ENCODE measurements at places on chromosomes 4 and X.

DNA sequence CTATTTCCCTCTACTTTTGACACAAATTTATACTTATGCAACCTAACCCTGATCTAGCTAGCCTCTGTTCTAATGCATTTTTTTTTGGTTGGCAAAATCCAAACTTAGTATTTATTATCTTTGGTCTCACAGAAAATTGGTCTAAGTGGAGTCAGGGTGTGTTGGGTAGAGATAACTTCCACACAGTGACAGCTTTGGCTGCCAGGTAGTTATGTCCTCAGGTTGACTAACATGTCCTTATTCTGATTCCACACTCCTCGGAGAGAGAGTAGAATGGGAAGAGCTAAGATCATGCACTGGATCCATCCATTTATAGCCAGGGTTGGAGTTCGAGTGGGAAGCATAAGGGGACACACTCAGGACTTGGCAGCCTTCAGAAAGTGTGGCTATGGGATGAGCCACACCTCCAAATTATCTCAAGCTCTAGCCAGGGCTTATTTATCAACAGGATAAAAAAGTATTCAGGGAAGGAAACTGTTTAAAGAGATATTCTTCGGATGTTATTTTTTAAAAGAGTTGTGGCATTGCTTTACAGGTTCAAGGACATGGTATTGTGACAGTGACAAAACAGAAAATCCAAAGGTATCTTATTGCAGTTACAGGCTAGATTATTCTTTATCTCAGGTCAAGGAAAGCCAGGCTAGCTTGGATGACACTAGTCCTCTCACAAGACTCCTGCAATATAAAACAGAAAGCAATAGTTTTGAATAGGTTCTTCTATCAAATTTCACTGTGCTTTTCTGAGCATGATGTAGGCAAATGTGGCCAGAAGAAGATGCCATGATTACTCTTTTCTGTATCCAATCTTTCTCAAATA lies 51.5 kb downstream of the NPY1R start:
- no peak for DNase-seq

DNA sequence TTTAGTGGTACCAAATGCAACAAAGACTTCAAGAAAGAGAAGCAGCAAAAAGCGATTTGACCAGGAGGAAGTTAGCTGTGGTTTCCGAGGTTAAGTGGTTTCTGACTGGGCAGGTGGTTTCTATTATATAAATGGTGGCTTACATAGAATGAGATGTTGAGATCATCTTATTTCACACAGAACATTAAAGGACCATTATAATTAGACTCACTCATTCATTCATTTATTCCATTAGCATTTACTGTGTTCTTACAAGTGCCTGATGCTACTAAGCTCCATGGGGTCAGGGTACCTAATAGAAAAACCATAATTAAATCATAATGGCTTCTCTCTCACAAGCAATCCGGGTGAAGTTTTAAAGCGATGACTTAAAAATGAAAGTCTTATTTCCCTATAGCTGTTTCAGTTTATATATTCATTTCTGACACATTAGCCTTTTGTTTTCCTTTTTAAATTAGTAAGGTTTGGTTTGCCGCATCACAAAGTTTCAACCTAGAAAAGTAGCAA lies 10.6 kb downstream of the TSPAN6 start:
- DNase-seq = no peak

GRCh38 chrX:109841869-109842579 lies 109.0 kb upstream of the ACSL4 start:
- no peak for DNase-seq

DNA sequence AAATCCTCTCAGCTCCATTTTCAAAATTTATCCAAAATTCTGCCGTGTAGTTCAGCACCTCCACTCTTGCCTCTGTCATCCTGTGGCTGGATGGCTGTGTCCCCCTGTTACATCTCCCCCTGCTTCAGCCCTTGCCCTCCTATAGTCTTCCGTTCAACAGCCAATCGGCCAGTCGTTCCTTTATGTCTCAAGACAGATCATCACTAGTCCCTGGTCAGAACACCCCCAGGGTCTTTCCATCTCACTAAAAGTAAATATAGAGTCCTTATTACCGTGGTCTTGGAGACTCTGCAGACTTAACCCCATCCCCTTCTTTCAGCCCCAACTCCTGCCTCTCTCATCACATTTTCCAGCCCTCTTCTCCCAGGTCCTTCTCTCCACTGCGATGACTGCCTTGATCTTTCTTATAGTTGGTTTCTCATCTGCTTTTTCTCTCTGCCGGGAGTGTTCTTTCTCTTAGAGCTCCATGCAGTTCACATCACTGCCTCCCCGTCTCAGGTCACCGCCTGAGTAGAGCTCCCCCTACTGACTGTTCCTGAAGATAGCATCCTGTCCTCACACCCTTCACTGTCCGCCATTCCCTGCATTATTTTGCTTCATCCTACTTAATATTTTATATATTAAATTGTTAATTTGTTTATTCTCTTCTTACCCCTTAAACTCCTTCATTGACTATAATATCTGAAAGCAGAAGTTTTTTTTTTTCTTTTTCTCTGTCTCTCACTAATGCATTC lies 736.9 kb upstream of the MAGEB2 start:
- no peak for DNase-seq

- no peak for DNase-seq
Observed at GRCh38 chr4:183286590-183287308, 33.3 kb downstream of the CLDN22 start.

GRCh38 chr4:9924750-9925149 lies 96.5 kb downstream of the SLC2A9 start:
- DNase-seq = peak; percentile 4

GRCh38 chr4:80229128-80229527 lies 31.8 kb downstream of the PRDM8 start:
- DNase-seq = no peak

GRCh38 chr4:5930456-5930855 lies 37.6 kb upstream of the CRMP1 start:
- no peak for DNase-seq

DNA sequence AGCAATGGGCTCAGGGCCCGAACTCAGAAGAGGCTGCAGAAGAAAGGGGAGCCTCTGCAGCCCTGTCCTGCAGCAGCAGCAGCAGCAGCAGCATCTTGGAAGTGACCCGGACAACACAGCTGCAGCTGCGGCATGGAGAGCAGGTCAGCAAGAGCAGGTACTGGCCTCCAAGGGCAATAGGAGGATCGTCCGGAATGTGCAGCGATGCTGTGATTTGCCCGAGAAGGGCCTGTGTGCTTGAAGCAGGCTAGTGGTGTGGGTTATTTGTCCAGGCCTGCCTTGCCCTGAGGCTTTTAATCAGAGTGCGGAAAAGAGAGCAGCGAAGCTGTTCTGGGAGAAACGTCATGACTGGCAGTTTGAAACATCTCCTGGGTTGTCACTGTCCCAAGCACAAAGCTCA lies 126.0 kb downstream of the F11 start:
- no peak for DNase-seq

DNA sequence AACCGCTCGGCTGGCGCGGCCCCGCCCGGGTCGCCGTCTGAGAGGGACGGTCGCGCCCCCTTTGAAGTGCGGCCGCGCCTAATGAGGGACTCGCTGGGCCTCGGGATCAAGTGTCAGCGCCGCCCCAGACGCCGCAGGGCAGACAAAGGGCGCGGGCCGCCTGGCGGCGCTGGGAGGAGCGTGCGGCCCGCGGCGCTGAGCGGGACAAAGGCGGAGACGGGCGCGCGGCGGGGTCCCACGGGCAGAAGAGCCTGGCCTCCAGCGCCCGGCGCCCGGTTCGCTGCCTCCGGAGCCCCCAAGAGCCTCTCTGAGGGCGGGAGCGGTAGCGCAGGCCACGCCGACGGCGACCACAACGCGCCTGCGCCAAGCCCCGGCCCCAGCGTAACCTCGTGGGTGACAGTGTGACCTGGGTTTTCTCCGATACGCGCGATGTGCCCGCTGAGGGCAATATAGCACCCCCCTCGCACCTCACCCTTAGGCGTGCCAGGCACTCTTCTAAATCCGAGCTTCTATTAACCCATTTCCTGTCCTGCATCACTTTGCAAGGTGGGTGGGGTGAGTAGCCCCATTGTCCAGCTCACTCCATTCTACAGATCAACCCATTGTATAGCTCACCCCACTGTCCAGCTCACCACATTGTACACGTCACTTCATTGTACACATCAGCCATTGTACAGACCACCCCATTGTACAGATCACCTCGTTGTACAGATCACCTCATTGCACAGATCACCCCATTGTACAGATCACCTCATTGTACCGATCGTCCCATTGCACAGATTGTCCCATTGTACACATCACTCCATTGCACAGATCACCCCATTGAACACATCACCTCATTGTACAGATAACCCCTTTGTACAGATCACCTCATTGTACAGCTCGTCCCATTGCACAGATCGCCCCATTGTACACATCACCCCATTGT lies 33.7 kb upstream of the STX18 start:
- peak; percentile 34 for DNase-seq

GRCh38 chr4:67765401-67765800 lies 11.2 kb upstream of the GNRHR start:
- DNase-seq = no peak

DNA sequence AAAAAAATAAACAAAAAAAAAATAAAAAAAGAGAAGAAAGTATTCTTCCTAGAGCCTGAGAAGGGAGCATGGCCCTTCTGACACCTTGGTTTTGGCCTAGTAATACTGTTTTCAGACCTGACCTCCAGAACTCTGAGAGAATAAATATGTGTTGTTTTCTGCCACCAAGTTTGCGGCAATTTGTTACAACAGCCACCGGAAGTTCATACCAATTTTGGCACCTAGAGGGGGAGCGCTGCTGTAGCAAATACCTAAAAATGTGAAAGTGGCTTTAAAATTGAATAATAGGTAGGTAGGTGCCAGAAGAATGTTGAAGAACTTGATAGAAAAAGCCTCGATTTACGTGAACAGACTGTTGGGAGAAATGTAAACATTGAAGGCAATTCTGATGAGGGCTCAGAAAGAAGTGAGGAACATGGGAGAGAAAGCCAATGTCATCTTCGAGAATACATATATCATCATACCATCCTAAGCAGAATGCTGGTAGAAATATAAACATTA lies 27.5 kb upstream of the SPACA5B start:
- DNase-seq = no peak

DNA sequence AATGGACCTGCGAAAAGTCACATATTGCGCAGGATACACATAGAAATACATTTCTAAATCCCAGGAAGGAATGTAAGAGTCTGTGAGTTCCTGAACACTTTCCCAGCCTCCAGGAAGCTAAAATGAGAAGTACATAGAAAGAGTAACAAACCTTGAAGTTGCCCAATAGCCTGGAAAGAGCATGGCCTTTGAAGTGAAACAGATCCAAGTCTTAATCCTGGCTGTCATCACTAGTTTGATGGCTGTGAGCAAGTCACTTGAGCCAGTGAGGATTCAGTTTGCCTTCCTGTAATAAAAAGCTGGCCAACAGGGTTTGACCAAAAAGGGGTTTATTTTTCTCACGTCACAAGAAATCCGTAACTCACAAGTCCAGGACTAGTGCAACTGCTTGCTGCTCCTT lies 69.8 kb downstream of the ARHGEF38 start:
- DNase-seq = no peak

GRCh38 chr4:79663141-79663540 lies 255.1 kb upstream of the GK2 start:
- DNase-seq = no peak

DNA sequence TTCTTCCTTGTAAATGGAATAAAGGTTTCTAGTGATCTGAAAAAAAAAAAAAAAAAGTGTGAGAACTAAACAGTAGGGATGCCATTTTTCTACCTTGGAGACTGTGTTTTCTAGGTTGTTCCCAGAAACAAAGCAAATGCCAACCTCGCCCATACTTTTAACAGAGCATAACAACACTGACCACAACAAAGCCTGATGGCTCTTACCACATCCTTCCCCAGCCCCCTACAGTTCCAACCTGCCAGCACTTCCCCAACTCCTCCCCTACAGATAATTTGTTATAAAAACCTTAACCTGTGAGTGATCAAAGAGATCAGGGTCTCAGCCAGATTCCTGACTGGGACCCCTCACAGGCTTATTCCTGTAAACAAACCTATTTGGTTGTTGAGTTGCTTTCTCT lies 940.0 kb downstream of the SH3BGRL start:
- DNase-seq = no peak

- peak; percentile 58 for DNase-seq
Observed at GRCh38 chr4:121252224-121252806, 88.2 kb upstream of the TNIP3 start.

- no peak for DNase-seq
Observed at GRCh38 chr4:19194672-19195071, 1057.0 kb upstream of the SLIT2 start.

DNA sequence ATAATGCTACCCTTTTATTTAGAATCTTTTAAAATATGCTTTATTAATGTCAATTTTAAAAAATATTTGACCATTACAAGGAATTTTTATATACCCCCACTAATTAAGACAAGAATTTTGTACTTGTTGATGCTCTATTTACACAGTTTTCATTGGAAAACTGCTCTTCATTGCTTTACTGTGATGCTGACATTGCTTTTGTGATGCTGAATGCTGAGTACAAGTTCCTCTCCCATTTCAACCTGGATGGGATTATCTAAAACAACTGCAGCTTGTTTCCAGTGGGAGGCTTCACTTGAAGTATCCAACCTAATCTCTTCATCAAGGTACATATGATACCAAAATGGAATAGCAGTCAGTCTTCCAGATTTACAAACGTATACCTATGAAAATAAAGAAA lies 21.2 kb downstream of the TMEM184C start:
- DNase-seq = no peak

DNA sequence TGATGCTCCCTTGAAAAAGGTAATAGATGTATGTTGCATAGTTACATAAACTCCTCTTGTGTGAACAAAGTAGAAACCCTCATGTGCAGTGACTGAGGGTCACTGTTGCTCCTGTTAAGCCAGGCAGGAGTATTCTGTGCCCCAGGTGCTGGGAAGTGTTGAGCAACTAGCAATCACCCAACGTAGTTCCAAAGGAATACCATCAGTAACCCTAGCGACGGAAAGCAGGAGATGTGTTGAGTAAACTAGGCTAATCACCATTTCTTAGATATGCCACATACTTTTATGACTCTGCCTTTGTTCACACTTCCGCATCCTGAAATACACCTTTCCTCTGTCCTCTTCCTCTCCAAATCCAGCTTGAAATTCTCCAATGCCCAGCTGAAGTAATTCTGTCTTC lies 50.9 kb upstream of the TAB3 start:
- no peak for DNase-seq

GRCh38 chrX:45138525-45138924 lies 62.2 kb downstream of the DIPK2B start:
- DNase-seq = no peak

All from NCI-H345 (cell line).